ENCODE measurements at places on chromosomes 12 and 14.

GRCh38 chr12:121248622-121249021 lies 38.7 kb downstream of the P2RX4 start:
- DNase-seq, result no peak

- no peak for DNase-seq
Measured at GRCh38 chr14:31960039-31960438, 117.1 kb upstream of the ARHGAP5 start.

GRCh38 chr14:96088074-96088473 lies 48.9 kb downstream of the C14orf132 start:
- no peak for DNase-seq

DNA sequence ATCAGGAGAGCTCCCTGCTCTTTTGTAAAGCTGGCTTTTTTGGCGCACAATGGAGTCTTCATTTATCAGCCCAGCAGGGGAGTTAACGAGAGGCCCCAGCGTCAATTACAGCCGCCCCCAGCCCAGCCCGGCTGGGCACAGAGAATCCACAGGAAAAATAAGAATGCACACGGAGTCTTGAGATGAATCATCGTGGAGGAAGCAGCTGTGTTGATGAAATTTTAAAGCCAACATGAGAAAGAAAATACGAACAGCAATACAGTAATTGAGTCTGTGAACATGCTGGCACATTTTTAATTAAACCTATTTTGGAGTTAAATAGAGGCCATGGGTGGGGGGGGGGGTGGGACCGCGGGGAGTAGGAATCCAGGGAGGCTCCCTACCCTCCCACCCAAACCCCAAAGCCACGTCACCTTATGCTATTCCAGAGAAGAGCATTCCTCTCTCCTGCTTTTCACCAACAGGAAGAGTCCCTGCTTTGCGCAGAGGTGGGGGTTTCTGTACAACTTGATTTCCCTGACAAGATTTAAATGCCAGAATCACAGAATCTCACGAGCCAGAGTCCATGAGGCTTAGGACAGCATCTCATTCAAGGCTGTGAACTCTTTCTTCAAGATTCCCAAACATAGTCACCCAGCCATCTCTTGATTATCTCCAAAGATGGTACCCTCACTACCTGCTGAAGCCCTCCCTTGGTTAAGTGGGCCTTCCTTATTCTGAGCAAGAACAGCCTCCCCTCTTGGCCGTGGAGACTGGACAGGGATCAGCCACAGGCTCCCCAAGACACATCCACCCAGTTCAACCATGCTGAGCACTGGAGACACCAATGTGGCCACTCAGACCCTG lies 50.3 kb downstream of the CCNK start:
- DNase-seq, result no peak

DNA sequence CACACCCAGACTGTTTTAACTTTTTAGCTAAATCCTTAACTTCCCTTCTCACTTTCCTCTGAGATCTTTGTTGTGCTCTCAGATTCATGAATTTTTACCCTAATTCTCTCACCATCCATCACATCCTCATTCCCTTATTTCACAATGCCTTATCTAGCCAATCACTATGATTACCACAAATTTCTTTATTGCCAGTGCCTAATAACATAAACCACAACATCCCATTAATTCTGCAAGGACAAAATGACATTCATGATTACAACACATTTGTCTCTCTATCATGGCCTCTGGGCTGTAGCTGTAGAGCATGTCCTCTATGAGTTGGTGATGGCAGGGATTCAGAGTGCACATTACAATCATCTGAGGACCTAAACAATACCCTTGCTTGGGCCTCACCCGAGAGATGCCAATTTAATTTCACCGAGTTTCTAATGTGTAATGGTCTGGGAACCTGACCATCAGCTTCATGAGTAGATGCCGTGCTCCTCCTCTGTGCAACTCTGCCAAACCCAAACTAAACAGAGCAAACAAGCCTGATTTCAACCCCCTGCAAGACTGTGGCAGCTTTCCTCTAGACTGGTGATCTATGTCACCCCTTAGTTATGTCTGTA lies 99.3 kb downstream of the SPTSSA start:
- DNase-seq, result no peak

DNA sequence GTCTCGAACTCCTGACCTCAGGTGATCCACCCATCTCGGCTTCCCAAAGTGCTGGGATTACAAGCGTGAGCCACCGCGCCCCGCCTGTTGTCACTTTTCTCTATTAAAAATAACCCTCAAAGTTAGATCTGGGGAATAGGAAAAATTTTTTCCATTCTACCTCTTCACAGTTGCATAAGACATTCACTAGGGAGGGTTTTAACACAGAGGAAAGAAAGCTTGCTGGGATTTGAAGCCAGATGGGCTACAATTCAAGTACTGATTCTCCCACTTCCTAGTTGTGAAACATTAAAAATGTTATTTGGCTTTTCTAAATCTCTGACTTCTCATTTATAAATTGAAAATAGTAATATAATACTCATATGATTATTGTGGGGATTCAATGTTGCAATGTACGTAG lies 23.3 kb upstream of the SLC15A5 start:
- DNase-seq, result no peak

DNA sequence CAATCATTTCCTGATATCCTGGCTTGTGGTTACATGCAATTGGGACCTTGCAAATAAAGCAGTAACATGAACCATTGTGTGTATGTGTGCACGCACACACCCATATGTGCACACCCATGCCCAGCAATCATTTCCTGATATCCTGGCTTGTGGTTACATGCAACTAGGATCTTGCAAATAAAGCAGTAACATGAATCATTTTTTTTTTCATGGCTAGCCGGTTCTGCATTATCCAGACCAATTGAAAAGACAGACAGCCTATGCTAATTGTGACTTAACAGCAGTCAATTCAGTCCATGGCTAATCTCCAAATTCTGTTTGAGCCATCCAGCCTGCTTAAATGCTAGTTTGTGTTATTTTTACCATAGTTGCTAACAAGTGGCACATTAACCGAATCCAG lies 134.3 kb downstream of the TTC7B start:
- no peak for DNase-seq
